ENCODE measurements at places on chromosomes 4 and X.

- H3K27me3 ChIP-seq, result no peaks in the 10 kb centered on the region
- no peak overlapping the region for H3K4me3 ChIP-seq
- peaks cover 88% of the 10 kb centered on the region for H3K4me1 ChIP-seq
- H3K36me3 ChIP-seq, result peaks cover 19% of the 10 kb centered on the region
- H3K27ac ChIP-seq, result peak overlapping the region; percentile 63
Observed at GRCh38 chr4:185730849-185731608, 81.0 kb downstream of the SORBS2 start.

- no peaks in the 10 kb centered on the region for H3K4me1 ChIP-seq
- DNase-seq, result no peak
- H3K27ac ChIP-seq, result no peak overlapping the region
- H3K36me3 ChIP-seq, result no peaks in the 10 kb centered on the region
- no peaks in the 10 kb centered on the region for H3K27me3 ChIP-seq
Observed at GRCh38 chrX:122464341-122464740, 719.7 kb upstream of the GRIA3 start.

GRCh38 chr4:12139296-12139695 is 710.6 kb upstream of the HS3ST1 start:
- no peaks in the 10 kb centered on the region for H3K36me3 ChIP-seq
- no peaks in the 10 kb centered on the region for H3K27me3 ChIP-seq
- no peak overlapping the region for H3K27ac ChIP-seq
- H3K4me3 ChIP-seq, result no peak overlapping the region

DNA sequence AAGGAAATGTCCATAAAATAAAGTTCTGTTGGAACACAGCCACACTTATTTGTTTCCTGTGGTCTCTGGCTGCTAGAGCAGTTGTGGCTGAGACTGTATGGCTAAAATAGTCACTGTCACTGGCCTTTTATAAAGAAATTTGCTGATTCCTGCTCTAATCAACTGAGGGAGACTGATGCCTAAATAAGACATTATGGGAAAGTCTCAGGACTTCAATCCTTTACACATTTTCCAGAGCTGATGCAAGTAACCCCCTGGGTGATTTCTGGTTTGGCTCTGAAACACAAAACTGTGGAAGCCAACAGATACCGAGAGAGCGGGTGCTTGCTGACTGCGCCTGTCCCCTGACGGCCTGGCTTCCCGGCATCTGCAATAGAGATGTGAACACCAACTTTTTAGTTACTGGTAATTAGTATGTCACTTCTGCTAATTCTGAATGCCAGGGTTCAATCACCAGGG is 64.0 kb downstream of the POLR2B start:
- peak overlapping the region; percentile 19 for H3K4me3 ChIP-seq
- peak overlapping the region; percentile 86 for H3K27ac ChIP-seq
- H3K4me1 ChIP-seq, result peaks cover 96% of the 10 kb centered on the region

DNA sequence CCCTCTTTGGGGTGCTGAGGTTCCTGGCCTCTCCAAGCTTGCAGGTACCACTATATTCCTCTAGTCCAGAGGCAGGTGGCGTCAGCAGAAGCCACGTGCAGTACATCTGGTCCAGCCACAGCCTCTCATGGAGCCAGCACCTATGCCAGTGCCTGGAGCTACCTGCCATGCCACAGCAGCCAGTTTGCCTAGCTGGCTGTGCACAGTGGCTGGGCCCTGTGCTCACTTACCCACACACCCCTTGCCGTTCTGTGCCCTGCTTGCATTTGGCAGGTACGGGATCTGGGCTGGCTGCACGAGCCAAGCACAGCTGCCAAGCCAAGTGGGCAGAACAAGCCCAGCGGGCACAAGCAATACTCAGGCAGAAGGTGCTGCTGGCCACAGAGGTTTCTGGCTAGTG is 601.1 kb downstream of the EPHA5 start:
- H3K4me3 ChIP-seq, result no peak overlapping the region
- DNase-seq, result no peak
- no peaks in the 10 kb centered on the region for H3K4me1 ChIP-seq
- no peaks in the 10 kb centered on the region for H3K27me3 ChIP-seq
- no peaks in the 10 kb centered on the region for H3K36me3 ChIP-seq

DNA sequence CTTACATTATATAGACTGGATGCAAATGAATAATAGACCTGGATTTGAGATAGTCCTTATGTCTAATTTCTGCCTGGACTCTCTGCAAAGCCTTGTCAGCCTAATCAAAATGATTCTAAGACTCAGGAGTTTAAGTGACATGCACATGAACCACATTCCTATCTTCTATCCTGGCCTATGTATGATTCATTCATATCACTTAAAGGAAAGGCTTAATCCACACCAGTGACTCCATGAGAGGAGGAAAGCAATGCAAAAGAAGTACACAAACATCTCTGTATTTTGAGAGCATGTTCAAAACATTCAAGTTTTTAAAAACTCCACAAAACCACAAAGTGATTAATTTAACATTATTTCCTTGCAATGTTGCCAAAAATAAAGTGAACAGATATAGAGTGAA is 14.6 kb downstream of the AMOT start:
- no peak overlapping the region for H3K4me3 ChIP-seq
- DNase-seq, result no peak
- H3K27me3 ChIP-seq, result no peaks in the 10 kb centered on the region
- no peak overlapping the region for H3K27ac ChIP-seq
